ENCODE measurements at places on chromosomes 7 and 10.

DNA sequence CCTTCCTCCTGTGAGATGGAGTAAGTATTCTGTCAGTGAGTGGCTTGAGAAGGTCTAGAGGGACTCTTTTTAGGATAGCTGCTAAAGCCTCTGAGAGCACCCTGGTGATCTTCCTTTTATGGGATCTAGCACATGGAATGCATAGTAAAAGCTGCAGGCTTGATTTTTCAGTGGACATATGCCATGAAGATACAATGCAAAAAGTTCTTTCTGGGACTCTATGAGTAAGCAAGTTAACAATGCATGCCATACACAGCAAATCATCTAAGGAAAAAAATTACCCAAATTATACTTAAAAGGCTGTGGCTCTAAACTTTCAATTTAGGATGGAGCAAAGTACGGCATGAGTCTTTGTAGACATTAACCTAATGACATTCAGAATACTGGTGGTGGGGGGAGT, 154.5 kb downstream of the SGMS1 start:
- DNase-seq: peak; percentile 88

- peak; percentile 91 for DNase-seq
Measured at GRCh38 chr7:17564678-17565212, 266.3 kb downstream of the AHR start.

- DNase-seq: peak; percentile 50
Measured at GRCh38 chr7:94133460-94133859, 129.3 kb upstream of the BET1 start.

GRCh38 chr10:97427571-97428179, 1.7 kb downstream of the PGAM1 start:
- peak; percentile 72 for DNase-seq

- no peak for DNase-seq
Measured at GRCh38 chr7:66246554-66247171, 41.5 kb downstream of the TPST1 start.

DNA sequence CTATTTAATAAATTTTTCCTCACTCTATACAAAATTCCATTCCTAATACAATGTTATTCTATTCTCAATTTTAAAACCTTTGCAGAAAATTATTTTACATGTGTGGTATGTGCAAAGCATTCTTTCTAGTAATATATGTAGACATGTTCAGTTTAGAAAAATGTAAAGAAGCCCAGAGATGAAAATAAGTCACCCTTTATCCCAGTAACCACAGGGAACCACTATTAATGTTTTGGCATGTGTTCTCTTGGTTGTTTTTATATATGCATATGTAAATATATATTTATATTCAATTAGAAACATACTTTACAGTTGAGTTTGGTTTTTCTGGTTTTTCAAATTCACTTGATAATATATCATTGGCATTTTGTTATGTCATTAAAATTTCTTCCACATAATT, 14.8 kb upstream of the GLCCI1 start:
- DNase-seq: peak; percentile 32

- DNase-seq: peak; percentile 25
Measured at GRCh38 chr10:94172332-94172731, 178.6 kb downstream of the PLCE1 start.

GRCh38 chr7:156456503-156457115, 184.0 kb upstream of the RNF32 start:
- DNase-seq: no peak

DNA sequence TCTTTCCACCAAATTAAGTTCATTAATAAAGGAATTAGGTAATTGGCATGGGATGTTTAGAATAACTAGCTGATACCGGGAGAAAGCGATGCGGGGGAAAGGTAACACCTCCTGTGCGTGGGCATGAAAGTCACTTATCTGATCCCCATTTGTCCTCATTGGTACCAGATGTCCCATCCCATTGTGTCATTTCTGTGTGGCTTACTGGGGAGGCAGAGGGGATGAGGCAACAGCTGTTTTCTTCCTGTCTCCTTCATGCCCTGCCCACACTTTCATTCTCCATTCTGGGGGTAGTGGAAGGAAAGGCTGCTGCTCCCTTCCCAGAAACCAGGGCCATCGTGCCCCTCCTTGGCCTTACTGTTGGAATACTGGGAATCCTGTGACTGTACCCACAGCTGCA, 27.1 kb downstream of the EEPD1 start:
- no peak for DNase-seq

DNA sequence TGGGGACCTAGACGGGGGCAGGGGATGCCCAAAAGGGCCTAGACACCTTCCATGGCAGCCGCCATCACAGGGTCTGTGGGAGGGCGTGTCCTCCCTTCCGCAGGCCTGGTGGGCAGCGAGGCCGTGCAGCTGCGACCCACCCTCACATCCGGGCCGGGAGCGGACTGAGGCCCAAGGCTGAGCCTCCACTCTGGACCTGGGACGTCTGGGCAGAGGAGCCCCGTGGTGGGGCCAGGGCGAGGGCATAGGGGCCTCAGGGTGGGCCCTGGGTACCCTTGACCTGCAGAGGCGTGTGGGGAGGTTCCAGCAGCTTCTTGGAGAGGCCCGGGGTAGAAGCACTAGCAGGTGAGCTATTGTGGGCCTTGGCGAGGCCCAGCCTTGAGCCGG, 49.2 kb downstream of the PWWP2B start:
- no peak for DNase-seq

- DNase-seq: no peak
Measured at GRCh38 chr7:130156140-130156539, 49.1 kb downstream of the TMEM209 start.

Data from EH (cell line).